Cortex of kidney (tissue), 1 donor: ENCODE measurements at places on chromosomes 2 and 18.
A peak's percentile ranks its signal among the peaks of the same experiment; 100 is the strongest.

DNA sequence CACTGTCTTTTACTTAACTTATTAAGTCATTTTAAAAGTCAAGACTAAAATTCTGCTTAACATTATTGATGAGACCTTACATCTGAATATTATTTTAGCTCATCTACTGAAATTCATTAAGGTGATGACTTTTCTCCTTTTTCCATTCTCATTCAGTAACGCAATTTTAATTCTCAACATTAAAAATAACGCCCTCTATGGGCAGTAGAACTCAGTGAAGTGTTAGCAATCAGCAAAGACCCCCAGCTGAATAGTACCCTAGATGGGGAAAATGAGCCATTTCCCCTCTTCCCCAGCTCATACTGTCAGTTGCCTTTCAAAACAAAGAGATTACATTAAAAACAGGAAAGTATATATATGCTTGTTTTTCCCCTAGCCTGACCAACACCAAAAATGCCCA lies 203.3 kb downstream of the NR4A2 start:
- no peak for DNase-seq

DNA sequence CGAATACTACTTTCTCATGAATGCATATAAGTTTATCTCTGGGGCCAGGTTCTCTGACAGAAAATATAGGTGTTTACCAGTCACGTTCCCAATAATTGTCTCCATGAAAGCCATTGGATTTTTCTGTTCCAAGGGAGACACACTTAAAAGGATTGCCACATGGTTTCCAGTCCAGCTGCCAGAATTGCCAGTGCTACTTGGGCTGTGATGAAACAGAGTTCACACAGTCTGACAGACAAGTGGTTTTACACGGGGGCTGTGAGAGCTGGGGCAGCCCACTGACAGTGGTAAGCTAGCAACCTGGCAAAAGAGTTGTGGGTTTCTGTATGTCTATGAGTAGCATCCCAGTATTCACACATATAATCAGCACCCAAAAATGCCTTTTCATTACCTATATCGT lies 27.7 kb upstream of the ATRAID start:
- no peak for DNase-seq

GRCh38 chr18:44726059-44726421 lies 45.4 kb downstream of the SETBP1 start:
- no peak for DNase-seq

- DNase-seq: no peak
Observed at GRCh38 chr2:169018390-169018789, 12.7 kb downstream of the ABCB11 start.

DNA sequence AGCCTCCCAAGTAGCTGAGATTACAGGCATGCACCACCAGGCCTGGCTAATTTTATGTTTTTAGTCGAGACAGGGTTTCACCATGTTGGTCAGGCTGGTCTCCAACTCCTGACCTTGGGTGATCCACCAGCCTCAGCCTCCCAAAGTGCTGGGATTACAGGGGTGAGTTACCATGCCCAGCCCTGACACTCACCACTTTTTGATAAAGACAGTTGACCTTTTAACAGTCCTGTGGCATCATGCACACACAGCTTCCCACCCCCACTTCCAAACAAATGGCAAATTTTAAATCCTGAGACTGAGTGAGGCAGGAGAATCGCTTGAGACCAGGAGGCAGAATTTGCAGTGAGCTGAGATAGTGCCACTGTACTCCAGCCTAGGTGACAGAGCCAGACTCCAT lies 6.2 kb upstream of the DNAJB2 start:
- DNase-seq: no peak

GRCh38 chr2:35255826-35256225 lies 1099.8 kb upstream of the CRIM1 start:
- no peak for DNase-seq

DNA sequence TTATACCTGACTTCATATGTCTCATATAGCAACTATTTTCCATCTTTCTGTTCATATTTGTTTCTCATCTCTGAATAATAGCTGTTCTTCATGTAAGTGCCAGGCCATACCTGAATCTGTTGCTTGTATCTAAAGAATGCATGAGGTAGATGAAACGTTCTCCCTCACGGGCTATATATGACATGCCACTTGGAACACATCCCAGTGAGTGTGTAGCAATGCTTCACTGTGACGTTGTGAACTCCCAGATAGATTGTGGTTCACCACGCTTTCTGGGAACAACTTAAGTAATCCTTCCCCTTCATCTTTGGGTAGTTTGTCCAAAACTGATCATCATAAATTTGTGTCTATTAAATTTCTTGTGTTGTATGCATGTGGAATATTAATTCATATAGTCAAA lies 60.1 kb downstream of the RDH14 start:
- no peak for DNase-seq

DNA sequence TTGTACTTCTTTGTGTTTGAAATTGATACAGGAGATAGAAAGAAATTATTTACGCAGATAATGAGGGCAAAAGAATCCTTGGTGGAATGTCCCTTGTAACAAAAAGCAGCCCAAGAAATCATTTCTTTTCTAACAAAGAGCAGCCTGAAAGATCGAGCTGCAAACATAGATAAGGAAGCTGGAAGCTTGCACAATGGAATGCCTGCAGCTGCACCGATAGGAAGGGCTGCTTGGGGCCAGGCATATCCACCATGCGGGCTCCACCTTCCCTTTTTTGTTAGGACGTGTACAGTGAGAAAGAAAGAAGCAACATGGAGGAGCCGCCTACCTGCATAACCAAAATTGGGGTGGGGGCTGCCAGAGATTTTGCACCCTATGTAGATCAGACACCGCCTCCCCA lies 568.7 kb downstream of the METTL4 start:
- no peak for DNase-seq

GRCh38 chr18:9708057-9708433 lies at the start of gene RAB31:
TSS of gene RAB31 (plus strand) at chr18:9708301. CDS start at chr18:9708406, 105 bp downstream.
- peak; percentile 9 for DNase-seq

GRCh38 chr2:30208453-30208852 lies 22.9 kb upstream of the LBH start:
- DNase-seq: no peak

- no peak for DNase-seq
Observed at GRCh38 chr18:25798046-25798445, 292.4 kb downstream of the SS18 start.

- DNase-seq: no peak
Observed at GRCh38 chr2:176514276-176514675, 245.0 kb downstream of the MTX2 start.

DNA sequence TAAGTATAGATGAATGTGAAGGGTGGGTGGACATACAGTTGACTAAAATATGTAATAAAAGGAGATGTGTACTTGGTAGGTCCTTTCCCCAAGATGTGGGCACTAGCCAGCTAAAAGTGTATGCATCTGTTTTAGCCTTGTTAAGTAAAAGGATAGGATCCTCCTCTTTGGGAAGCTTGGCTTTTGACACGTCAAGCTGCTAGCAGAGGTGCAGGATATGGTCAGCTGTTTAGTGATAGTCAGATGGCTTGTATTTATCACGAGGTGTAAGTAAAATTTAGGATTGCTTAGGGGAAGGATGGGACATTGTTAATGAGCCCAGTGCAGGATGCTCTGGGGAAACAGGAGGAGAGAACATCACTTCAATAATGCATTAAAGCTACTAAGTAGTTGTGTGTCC lies 1.5 kb downstream of the MFSD6 start:
- DNase-seq: no peak
